ENCODE measurements at places on chromosomes 13 and 19. TPM values are rescaled to one million over a fixed set of nuclear protein-coding genes. Genes with fewer than 3 reads are reported as not detected.

The EDDM13 gene
- not detected for total RNA-seq

GRCh38 chr19:35986664-35987570, 8.1 kb upstream of the SDHAF1 start:
- DNase-seq: no peak

GRCh38 chr13:89496478-89496877, 1825.3 kb downstream of the SLITRK5 start:
- no peak for DNase-seq

DNA sequence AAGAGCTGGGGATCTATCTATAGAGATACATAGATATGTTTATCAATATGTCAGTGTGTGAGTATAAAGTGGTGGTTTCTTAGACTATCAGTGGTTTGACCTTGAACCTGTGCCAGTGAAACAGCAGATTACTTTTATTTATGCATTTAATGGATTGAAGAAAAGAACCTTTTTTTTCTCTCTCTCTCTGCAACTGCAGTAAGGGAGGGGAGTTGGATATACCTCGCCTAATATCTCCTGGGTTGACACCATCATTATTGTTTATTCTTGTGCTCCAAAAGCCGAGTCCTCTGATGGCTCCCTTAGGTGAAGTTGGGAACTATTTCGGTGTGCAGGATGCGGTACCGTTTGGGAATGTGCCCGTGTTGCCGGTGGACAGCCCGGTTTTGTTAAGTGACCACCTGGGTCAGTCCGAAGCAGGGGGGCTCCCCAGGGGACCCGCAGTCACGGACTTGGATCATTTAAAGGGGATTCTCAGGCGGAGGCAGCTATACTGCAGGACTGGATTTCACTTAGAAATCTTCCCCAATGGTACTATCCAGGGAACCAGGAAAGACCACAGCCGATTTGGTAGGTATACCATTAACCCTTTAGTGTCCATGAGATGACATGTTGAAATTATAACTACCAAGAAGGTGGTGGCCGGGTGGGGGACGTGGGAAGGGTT, 880 bp downstream of the FGF9 start:
- DNase-seq: no peak

The ELSPBP1 gene
- total RNA-seq: not detected
